T-cell (primary cell): ENCODE measurements at places on chromosomes 7 and 10.

- no peak for DNase-seq
Measured at GRCh38 chr7:18119985-18120384, 92.3 kb upstream of the PRPS1L1 start.

- DNase-seq: no peak
Measured at GRCh38 chr7:146290746-146291145, 174.1 kb downstream of the CNTNAP2 start.

DNA sequence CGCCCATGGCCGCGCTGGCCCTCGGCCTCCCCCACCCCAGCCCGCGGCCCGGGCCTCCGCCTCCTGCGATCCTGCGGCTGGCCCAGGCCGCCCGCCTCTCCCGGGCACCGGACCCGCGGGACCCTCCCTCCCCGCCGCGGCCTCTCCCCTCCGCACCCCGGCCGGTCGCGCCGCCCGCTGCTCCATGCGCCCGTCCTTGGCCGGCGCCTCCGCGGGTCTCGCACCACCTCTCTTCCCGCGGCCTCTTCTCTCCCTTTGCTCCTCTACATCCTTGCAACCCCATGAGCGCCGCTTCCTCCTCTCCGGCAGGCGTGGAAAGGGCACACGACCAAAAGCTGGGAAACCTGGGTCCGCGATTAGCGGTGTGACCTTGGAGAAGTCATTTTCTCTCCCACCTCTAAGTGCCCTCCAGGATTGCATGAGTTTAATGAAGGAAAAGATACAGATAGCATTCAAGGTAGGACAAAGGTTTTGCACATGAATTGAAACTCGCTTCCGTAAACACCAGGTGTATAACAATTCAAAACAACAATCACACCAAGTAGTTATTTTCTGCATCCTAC is 448 bp upstream of the SRPK2 start:
- no peak for DNase-seq

DNA sequence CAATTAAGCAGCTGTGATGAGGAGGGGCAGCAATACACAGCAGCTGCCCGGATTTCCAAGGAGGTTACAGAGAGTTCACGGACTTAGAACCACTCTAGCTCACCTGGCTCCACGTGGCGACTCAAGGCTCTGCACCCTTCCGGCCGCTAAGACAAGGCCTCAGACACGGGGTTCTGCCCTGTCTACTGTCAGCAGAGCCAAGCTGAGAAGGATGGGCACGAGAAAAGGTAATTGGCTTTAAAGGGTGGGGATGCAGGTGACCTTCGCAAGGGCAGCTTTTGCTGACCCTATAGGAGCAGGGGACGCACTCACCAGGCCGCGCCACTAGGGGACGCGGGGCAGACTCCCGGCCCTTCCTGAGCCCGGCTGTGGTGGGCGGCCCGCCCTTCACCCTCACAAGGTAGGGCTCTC is 152.4 kb downstream of the KIF20B start:
- DNase-seq: no peak

GRCh38 chr10:22552888-22553378 is 161.4 kb downstream of the PIP4K2A start:
- DNase-seq: no peak

GRCh38 chr10:121057269-121057668 is 206.1 kb downstream of the WDR11 start:
- no peak for DNase-seq

DNA sequence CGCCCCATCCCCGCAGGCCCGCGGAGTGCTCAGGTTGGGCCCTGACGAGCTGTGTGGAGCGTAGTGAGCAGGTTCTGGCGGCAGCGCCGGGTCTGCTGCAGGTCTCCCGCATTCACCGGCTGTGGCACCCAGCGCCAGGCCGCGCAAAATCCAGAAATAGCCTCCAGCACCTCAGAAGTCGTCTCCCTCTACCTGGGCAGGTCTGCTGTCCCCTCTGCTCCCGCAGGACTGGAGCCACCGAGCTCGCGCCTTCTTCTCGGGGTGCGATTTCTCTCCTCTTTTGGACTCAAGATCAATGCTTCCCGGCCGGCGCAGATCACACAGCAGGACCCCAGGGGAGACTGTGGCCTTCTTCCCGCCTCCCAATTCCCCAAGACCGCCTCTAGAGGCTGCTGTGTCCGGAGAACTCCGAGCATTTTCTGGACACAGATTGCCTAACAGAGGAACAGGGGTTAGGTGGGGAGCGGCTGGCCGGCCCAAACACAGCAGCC is 8.4 kb downstream of the TLX1 start:
- DNase-seq: no peak

DNA sequence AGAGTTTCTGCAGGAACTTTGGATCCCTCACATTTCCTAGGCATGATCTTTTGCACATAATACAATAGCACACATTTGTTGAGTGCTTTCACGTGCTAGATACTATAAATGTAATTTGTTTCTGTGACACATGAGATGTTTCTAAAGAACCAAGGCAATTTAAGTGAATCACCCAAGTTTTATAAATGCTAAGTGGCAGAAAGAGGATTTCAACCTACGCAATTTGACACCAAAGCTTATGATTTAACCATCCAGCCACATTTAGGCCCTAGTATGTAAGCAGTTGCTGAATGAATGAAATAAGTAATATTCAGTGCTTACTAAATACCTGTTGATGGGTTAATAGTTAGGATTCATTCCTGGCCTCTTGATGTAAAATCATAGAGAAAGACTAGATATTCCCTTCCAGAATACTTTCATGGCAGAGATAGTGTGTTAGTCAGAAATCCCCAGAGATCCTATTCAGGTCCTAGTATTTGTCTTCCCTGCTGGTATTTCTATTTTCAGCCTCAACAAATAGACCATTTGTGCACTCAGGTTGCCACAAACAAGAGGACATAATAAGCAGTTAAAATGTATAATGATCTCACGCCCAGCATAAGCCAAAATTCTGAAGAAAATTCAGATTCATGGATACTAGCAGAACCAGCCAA is 572.6 kb downstream of the IPMK start:
- no peak for DNase-seq

- no peak for DNase-seq
Measured at GRCh38 chr10:15158972-15159371, 9.5 kb downstream of the NMT2 start.

GRCh38 chr10:32946108-32946507 is 11.9 kb downstream of the ITGB1 start:
- no peak for DNase-seq

- no peak for DNase-seq
Measured at GRCh38 chr7:38112075-38112474, 66.0 kb upstream of the STARD3NL start.

DNA sequence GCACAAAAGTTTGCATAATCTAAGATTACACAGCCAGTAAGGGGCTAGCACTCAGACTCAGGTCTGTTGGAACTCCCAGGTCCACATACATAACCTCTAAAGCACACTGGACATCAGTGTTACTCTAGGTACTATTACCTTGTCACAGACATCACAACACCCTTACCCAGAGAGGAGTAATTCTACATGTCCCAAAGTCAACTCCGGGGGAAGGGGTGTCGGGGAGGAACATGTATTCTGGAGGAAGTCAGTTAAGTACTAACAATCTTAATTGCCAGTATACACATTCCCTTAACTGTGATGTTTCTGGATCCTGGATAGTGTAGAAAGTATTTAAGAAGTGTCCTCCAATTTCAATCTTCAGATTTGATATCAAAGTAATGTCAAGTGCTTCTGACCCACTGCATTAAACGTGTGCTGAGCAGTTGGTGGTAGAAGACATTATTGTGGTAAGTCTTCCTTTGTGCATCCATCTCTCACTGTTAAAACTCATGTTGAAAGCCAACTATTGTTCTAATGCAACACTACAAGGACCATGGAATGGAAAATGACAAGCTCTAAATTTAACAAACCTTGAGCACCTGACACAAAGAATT is 155.4 kb downstream of the CRPPA start:
- no peak for DNase-seq

DNA sequence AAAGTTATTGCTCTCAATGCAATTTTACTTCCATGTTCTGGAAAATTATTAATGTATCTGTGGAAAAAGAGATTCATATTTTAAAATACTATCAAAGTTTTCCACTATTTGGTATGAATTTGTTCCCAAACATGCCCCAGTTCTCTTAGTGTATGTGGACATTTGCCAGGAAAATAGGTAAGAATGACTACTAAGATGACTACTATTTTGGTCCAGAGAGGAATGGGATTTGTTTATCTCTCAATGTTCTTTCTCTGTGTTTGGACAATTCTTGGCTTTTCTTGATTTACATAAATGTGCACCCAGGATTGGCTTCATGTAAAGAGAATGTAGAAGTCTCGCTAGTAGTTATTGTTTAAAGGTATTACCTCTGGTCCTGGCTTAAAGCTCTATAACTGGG is 60.3 kb upstream of the POT1 start:
- DNase-seq: no peak

- no peak for DNase-seq
Measured at GRCh38 chr10:37549054-37549453, 308.4 kb downstream of the ZNF248 start.

DNA sequence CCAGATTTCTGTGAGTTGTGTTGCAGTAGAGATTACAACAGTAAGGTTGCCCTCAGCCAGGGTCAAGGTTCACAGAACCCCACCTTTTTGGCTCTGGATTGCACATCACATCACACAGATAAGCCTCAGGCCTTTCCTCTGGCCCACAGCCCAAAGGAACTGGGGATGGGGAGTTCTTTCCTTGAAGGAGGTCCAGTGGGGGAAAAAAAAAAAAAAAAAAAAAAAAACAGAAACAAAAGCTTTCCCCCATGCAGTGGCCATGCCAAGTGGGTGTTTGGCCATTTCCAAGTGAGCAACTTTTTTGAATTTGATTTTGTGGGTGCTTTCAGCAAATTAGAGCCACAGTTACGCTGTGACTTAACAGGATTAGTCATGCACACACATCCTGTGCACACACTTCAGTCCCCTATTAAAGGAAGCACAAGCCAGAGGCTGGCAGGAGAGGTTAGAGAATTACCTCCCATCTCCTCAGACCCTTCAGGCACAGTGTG is 79.3 kb upstream of the NANOS1 start:
- DNase-seq: no peak

DNA sequence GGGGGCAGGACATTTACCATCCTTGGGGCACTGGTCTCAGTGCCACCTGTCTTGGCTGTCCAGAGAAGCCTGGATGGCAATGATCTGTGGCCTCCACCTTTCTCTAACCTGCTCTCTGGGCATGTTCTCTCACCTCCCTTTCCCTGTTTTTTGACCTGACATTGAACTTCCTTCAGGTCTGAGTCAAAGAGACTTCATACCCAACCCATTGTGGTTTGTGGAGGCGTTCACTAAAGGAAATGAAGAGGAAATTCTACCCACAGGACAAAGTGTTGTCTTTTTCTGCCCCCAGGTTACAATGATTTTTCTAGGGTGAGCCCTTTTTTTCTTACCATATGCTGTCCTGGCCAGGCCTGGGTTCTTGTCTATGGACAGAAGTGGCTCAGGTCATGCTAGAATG is 76.6 kb downstream of the CYP26A1 start:
- no peak for DNase-seq

GRCh38 chr10:110684800-110685446 is 40.8 kb downstream of the RBM20 start:
- DNase-seq: no peak

DNA sequence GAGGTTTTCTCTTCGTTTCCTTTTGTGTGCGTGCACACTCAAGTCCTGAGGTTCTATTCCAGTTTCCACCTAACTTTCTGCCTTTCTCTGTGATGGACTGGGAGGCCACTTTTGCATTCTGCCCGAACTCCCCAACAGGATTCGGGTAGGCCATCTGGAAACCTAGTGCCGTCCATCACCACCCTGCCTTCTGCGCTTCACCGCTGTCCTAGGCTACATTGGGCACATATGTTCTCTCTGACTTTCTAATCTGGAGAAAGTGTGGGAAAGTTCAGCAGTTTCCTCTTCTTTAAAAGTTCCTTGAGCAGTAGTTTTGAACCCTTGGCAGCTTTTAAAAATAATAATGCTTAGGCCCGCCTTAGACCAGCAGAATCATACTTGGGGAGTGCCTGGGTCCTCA is 46.8 kb downstream of the SHH start:
- DNase-seq: no peak

DNA sequence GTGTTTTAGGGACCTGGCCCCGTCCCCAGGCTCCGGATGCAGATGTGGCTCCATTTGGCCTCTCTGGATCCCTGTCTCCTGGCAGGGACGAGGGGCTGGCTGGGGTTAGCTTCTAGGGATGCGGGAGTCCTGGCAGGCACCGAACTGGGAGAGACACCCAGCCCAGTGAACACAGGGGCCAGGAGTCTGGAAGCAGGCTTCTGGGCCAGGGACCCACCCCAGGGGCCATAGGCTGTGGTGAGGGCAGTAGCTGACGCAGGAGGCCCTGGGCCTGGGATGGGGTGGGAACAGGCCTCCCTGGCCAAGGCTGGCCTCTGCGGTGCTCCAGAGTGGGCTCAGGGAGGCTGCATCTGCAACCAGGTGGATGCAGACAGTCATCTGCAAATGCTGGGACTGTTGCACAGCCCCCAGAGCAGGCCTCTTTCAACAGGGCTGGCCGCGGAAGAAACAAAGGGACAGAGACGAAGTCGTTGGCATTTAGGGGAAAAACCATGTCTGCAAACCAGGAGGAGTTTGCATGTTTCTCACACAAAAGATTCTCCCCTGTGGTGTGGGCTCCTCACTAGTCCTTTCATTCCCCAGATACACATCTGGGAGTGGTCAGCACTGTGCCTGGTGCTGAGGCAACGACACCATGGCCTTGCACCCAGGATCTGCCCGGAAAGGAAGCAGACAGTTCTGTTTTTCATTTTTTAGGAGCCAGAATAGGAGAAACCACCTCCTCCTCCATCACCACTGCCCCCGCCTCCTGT is 36.4 kb upstream of the ZNF488 start:
- no peak for DNase-seq

GRCh38 chr7:27031289-27032172 is 64.3 kb downstream of the HOXA1 start:
- DNase-seq: no peak

DNA sequence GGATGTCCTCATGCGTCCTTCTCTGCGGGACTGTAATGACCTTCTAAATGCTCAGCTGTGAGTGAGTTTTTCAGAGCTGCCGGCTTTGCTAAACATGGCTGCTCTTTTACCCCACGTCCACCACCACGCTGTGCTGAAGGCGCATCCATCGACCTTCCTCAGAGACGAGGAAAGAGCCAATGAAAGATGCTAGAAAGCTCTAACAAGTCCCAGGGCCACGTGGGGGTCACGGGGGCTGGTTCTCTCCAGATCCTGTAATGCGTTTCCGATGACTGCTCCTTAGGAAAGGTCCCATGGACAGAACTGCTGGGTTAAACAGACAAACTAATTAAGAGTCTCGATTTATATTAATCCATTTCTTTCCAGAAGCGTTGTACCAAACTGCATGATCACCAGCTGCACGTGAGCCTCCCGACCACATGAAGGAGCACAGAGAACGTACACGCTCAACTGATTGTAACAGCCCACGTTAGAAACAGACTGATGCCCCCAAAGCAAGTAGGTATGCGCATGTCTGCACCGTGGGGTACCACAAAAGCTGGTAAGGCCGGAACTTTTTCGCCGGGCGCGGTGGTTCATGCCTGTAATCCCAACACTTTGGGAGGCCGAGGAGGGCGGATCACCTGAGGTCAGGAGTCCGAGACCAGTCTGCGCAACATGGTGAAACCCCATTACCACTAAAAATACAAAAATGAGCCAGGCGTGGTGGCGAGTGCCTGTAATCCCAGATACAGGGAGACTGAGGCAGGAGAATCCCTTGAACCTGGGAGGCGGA is 109.6 kb downstream of the TCERG1L start:
- no peak for DNase-seq
